ENCODE measurements at places on chromosomes 6 and 20. TPM values are rescaled to one million over a fixed set of nuclear protein-coding genes. Genes with fewer than 3 reads are reported as not detected.

EPPIN gene
- polyA plus RNA-seq = not detected

EBF4 gene
- polyA plus RNA-seq = 13.2 TPM

PSMA7 gene
- 871 TPM for polyA plus RNA-seq

TULP1 gene
- not detected for polyA plus RNA-seq

UNC5CL gene
- polyA plus RNA-seq = 1.0 TPM

PI16 gene
- polyA plus RNA-seq = 0.56 TPM

HLA-DQB2 gene
- not detected for polyA plus RNA-seq

ROS1 gene
- not detected for polyA plus RNA-seq

All from neural cell (in vitro differentiated cells).